Activated T-helper 2 cell treated with anti-CD3 and anti-CD28 coated beads, Interferon-gamma antibody, Interleukin-2, Interleukin-4, amounts not matched to agents 10 μg/mL and 5 μg/mL and 100 μg/mL, durations not matched to agents 14 hours and 24 hours and 36 hours (primary cell): ENCODE measurements at places on chromosomes 5 and 9.

- peaks cover 36% of the 10 kb centered on the region for H3K27me3 ChIP-seq
- H3K36me3 ChIP-seq = no peaks in the 10 kb centered on the region
- DNase-seq = no peak
- no peak overlapping the region for H3K27ac ChIP-seq
- H3K4me1 ChIP-seq = no peaks in the 10 kb centered on the region
- no peak overlapping the region for H3K4me3 ChIP-seq
Measured at GRCh38 chr9:126507318-126508109, 106.2 kb upstream of the LMX1B start.

GRCh38 chr9:113380869-113381378, 4.1 kb upstream of the HDHD3 start:
- no peak for DNase-seq
- peaks cover 3% of the 10 kb centered on the region for H3K36me3 ChIP-seq
- H3K27ac ChIP-seq = no peak overlapping the region
- no peaks in the 10 kb centered on the region for H3K4me1 ChIP-seq
- no peak overlapping the region for H3K4me3 ChIP-seq
- H3K27me3 ChIP-seq = no peaks in the 10 kb centered on the region

GRCh38 chr9:27749838-27750237, 176.6 kb upstream of the C9orf72 start:
- H3K27me3 ChIP-seq = peaks cover 7% of the 10 kb centered on the region
- DNase-seq = no peak
- H3K27ac ChIP-seq = no peak overlapping the region
- H3K36me3 ChIP-seq = no peaks in the 10 kb centered on the region
- no peak overlapping the region for H3K4me3 ChIP-seq
- no peaks in the 10 kb centered on the region for H3K4me1 ChIP-seq

DNA sequence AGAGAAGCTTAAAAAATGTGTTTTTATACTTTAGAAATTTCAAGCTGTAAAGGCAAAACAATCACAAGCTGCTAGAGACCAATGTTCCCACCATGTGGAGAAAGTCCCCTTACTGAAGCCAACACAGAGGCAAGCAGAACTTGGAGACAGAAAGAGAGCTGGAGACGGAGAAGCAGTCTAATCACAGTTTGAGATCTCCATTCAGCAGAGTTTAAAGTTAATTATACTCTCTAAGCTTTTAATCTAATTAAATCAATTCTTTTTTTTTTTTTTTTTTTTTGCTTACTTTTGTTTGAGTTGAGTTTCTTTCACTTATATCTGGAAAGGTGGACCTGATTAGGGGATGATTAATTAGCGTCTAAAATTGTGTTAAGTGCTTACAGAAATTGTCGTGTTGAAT, 1534.3 kb downstream of the MAT2B start:
- no peaks in the 10 kb centered on the region for H3K27me3 ChIP-seq
- H3K27ac ChIP-seq = no peak overlapping the region
- H3K4me1 ChIP-seq = no peaks in the 10 kb centered on the region
- DNase-seq = no peak

GRCh38 chr9:134937566-134938345, 20.0 kb upstream of the FCN1 start:
- no peaks in the 10 kb centered on the region for H3K4me1 ChIP-seq
- no peak overlapping the region for H3K4me3 ChIP-seq

DNA sequence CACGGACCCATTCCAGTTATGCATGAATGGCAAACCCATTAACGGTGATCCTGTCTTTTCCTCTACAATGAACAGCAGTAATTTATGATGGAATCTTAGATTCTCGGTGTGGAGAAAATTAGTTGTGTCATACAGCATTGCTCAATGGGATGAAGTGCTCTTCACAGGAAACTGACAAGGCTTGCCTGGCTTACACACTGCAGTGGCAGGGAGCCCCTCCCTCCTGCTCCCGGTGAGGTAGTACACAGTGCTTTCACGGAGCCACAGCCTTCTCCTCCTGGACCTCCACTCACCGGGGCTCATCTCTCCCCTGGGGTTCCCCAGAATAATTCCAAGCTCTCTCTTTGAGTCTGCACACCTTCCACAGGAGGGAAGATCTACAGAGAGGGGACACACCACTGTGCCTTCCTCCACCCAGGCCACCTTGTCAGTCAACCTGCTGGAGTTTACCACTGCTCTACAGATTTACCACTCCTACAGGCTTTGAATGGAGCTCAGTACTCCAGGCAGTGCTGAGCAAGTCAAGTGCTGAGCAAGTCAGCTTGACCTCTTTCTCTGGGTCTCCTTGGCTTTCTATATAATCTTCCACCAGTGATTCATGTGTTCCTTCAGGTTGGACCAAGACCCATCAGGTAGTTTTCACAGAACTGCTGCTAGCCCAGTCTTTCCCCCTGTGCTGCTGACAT, 59.1 kb upstream of the TBC1D2 start:
- no peak for DNase-seq
- H3K4me3 ChIP-seq = no peak overlapping the region
- no peak overlapping the region for H3K27ac ChIP-seq
- peaks cover 4% of the 10 kb centered on the region for H3K27me3 ChIP-seq

DNA sequence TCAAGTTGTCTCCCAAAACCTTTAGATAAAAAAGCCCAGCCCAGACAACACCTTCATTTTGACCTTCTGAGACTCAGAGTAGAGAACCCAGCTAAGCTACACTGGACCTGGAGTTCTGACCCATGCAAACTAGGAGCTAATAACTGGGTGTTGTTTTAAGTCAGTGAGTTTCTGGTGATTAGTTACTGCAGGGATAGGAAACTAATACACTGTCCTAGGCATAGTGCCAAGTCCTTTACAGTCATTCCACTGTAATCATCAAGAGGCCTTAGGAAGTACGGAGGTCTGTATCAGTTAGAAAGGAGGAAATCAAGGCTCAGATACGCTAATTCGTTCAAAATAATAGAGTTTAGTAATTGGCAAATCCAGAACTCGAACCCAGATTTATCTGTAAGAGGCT, 197.9 kb downstream of the KCTD16 start:
- H3K36me3 ChIP-seq = no peaks in the 10 kb centered on the region
- no peaks in the 10 kb centered on the region for H3K27me3 ChIP-seq
- DNase-seq = no peak
- no peak overlapping the region for H3K4me3 ChIP-seq
- no peaks in the 10 kb centered on the region for H3K4me1 ChIP-seq

DNA sequence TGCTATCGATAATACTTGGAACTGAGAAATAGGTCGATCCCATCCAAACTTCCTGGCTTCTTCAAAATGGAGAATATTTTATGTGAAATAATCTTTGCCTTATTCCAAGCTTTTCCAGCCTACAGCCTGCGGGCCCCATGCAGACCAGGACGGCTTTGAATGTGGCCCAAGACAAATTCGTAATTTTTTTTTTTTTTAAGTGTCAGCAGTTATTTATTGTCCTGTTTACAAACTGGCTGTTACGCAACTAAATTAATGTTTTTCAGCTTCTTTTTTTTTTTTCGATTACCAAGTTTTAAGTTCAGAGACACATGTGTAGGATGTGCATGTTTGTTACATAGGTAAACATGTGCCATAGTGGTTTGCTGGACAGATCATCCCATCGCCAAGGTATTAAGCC, 411.7 kb upstream of the EDIL3 start:
- DNase-seq = no peak
- H3K36me3 ChIP-seq = no peaks in the 10 kb centered on the region
- H3K4me3 ChIP-seq = no peak overlapping the region

- H3K4me1 ChIP-seq = no peaks in the 10 kb centered on the region
- H3K27me3 ChIP-seq = no peaks in the 10 kb centered on the region
- no peak overlapping the region for H3K4me3 ChIP-seq
- DNase-seq = no peak
- H3K36me3 ChIP-seq = no peaks in the 10 kb centered on the region
- no peak overlapping the region for H3K27ac ChIP-seq
Measured at GRCh38 chr9:113486327-113486726, 22.8 kb downstream of the RGS3 start.

DNA sequence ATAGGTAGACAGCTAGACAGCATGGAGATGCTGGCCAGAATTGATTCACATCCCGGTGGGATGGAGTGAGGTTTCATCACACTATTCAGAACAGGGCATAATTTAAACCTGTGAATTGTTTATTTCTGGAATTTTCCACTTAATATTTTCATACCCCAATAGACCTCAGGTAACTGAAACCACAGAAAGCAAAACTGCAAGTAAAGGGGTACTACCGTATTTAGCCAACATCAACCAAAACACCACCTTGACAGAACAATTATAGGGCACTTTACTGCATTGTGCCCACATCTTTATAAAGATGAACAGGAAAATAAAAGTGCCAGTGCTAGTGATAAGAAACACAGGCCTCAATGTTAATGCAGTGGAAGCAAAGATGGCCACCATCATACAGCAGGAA, 7.5 kb downstream of the SERINC5 start:
- no peak for DNase-seq
- peak overlapping the region; percentile 6 for H3K4me3 ChIP-seq
- peaks cover 43% of the 10 kb centered on the region for H3K36me3 ChIP-seq
- no peaks in the 10 kb centered on the region for H3K27me3 ChIP-seq
- peak overlapping the region; percentile 66 for H3K27ac ChIP-seq
- peaks cover 58% of the 10 kb centered on the region for H3K4me1 ChIP-seq
